ENCODE measurements at places on chromosomes 11 and 22. TPM values are rescaled to one million over a fixed set of nuclear protein-coding genes. Genes with fewer than 3 reads are reported as not detected.

The CALCA gene
- 2.0 TPM for polyA plus RNA-seq

The MPEG1 gene
- polyA plus RNA-seq: 13.0 TPM

The AGBL2 gene
- polyA plus RNA-seq: 10.8 TPM

The IL17REL gene
- polyA plus RNA-seq: not detected

The OR52H1 gene
- not detected for polyA plus RNA-seq

The VSIG10L2 gene
- polyA plus RNA-seq: 0.20 TPM

The DNHD1 gene
- polyA plus RNA-seq: 18.6 TPM

The TMEM135 gene
- polyA plus RNA-seq: 28.4 TPM

The TEX12 gene
- not detected for polyA plus RNA-seq

The RSF1 gene
- 66.9 TPM for polyA plus RNA-seq
